ENCODE measurements at places on chromosomes 3 and 15. TPM values are rescaled to one million over a fixed set of nuclear protein-coding genes. Genes with fewer than 3 reads are reported as not detected.

DNA sequence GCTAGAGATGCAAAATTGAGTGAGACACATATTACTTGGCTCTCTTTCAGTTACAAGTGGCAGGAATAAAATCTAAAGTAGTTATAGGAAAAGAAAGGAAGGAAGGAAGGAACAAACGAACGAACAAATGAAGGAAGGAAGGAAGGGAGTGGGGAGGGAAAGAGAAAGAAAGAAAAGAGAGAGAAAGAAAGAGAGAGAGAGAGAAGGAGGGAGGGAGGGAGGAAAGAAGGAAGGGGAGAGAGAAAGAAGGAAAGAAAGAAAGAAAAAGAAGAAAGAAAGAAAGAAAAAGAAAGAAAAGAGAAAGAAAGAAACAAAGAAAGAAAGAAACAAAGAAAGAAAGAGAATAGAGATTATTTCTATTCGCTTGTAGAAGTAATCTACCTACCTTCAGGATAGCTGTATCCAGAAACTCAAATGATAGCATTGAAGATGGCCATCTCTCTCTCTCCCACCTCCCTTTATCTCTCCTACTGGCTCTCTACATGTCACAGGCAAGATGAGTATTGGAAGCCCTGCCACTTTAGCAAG lies 229.7 kb upstream of the TLE3 start:
- DNase-seq: no peak

- no peak for DNase-seq
Measured at GRCh38 chr3:3209714-3210113, 30.2 kb upstream of the CRBN start.

- DNase-seq: no peak
Measured at GRCh38 chr15:91183596-91183995, 83.5 kb downstream of the SV2B start.

The TTBK2 gene
- 15.3 TPM for polyA plus RNA-seq
